ENCODE measurements at places on chromosomes 7 and 10.

GRCh38 chr10:129809841-129810240 lies 154.2 kb downstream of the EBF3 start:
- DNase-seq, result no peak

DNA sequence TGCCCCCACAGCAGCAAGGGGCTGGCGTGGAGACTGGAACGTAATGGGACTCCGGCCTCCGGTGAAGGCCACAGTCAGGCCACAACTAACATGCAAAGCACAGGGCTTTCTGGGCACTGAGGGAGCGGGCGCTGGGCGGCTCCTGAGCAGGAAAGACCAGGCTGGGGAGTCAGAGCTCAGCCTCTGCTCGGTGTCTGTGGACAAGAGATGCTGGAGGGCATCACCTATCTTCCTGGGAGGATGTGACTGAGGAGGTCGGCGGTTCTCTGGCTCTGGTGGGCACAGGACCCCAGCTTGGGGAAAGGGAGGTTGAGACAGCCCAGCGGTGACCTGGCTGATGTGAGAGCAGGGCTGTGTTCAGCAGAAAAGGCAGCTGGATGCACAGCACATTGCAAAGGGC lies 11.7 kb downstream of the CNPY1 start:
- no peak for DNase-seq

DNA sequence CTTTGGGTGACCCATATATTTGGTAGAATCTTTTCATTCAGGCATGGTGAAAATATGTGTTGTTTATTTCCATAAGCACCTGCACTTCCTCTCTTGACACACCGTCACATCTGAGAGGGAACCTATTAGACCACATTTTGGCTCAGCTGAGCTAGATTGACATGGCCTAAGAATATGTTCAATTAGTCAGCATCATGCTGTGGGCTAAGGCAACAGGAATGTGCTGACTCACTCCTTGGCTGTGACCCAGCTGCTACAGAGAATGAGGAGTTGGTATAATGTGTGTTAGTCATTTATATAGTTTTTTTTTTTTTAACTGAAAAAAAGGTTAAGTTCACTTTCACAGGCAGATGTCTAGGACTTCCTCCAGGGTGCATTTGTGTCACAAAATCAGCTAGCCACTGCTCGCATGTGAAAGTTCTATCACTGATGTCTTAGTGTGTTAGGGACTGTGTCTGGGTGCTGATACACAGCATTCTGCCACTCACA lies 180.6 kb downstream of the SEMA3E start:
- DNase-seq, result peak; percentile 86

GRCh38 chr10:131547129-131547799 lies 235.7 kb upstream of the TCERG1L start:
- peak; percentile 9 for DNase-seq

DNA sequence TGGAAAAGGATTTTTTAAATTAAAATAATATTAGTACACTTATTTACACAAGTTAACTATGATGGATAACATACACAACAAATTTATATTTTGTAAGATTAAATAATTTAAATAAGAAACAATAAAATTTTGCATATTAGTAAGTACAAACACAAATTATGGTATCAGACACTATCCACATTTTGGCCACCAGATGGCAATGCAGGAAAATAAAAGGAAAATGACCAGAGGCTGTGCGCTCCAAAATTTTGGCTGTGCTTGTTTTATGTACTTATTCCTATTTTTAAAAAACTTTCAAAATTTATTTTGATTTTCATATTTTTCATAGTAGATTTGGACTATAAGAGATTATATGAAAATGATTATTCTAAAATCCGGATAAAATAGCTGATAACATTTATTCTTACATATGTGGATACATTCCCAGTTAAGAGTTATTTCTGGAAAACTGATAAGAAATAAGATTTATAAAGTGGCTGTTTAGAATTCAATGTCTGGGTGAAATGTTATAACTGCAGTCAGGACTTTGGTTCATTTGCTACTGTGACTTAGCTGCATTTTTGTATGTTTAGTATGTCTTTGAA lies 274.7 kb upstream of the HGF start:
- peak; percentile 9 for DNase-seq
